ENCODE measurements at places on chromosomes 1 and 21.

DNA sequence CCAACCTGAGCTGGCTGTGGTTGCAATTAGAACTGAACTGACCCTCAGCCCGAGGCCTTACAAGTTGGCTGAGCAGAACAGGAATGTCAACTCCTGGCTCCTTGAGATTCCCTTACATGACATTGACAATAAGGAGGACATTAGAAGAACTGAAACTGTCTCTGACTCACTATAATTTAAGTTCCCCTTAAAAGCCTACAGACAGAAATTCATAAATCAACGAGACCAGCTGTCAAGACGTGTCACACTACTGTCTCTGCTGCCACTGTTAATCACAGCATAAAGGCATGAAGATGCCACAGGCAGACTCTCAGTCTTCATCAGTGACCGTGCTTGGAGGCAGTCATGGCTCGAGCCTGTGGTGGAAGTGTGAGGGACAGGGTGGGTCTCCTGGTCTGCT, 168.8 kb downstream of the GABPA start:
- no peak for DNase-seq

DNA sequence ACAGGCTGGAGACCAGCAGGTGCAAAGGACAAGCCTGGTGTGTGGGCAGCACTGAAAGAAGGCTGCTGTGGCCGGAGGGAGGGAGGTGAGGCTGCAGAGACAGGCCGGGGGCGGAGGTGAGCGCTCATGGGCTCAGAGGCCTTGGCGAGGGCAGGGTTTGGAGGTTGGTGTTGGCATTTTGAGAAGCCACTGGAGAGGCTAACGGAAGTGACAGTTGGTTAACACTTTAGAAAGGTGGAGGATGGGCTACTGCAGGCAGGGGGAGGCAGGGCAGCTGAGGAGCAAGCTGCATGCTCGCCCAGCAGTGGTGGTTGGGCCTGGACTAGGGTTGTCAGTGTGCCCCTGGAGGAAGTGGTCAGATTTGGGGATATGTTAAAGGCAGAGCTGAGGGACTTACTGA, 37.5 kb downstream of the QSOX1 start:
- DNase-seq: no peak

- DNase-seq: no peak
These were observed 30.9 kb downstream of the KCNT2 start for GRCh38 chr1:196577386-196577785.

GRCh38 chr1:18738126-18738525, 107.5 kb downstream of the PAX7 start:
- no peak for DNase-seq

DNA sequence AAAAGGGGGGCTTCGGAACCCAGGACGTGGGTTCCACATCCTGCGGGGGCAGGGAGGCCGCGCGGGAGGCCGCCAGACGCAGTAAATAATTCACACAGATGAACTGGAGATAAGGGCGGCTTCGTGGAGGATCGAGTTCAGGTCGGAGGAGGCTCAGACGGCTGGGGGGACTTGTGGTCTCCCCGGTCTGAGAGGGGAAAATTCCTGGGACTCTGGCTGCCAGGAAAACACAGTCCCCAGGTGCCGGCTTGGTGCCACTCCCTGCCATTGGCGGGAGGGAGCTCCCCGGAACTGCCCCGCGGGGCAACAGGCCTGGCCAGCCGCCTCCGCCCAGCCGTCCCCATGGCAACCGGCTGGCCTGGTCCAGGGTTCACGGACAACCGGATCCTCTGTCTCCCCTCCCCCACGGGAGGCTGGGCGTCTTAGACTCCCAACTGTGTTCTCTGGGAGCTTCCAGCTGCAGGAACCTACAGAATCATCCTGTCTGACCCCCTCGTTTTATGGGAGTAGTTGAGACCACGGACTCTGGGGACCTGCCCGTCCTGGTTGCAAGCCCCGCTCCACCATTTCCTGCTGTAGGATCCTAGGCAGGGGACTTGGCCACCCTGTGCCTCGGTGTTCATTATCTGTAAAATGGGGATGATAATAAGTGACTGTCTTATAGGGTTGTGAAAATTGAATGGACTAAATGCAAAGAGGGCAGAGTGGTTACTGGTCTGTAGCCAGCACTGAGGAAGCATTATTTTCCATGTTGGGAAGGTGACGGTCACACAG, 9.6 kb downstream of the CAMK2N1 start:
- no peak for DNase-seq

- DNase-seq: no peak
These were observed 1.8 kb downstream of the ATP2B4 start for GRCh38 chr1:203628201-203629015.

DNA sequence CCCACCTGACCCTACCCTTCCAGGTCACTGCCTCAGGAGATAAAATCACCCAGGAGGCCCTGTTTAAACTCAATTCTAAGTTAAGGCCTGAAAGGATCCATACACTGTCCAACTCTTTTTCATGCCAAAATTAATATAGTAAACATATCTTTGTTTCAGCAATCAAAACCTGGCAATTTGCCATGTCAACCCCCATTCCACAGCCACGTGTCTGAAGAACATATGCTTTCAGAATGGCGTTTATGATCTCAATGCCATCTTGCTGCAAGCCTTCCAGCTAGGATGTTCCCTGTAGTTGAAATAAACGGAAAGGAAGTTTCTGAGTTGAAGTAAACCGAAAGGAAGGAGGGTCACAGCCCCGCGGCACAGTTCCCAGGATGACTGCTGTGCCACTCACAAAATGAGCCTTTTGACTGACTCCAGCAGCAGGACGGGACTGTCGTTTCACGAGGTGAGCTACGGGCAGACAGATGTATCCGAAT, 472.0 kb downstream of the SMYD3 start:
- no peak for DNase-seq

GRCh38 chr1:94820936-94821335, 779 bp downstream of the SLC44A3 start:
- no peak for DNase-seq

DNA sequence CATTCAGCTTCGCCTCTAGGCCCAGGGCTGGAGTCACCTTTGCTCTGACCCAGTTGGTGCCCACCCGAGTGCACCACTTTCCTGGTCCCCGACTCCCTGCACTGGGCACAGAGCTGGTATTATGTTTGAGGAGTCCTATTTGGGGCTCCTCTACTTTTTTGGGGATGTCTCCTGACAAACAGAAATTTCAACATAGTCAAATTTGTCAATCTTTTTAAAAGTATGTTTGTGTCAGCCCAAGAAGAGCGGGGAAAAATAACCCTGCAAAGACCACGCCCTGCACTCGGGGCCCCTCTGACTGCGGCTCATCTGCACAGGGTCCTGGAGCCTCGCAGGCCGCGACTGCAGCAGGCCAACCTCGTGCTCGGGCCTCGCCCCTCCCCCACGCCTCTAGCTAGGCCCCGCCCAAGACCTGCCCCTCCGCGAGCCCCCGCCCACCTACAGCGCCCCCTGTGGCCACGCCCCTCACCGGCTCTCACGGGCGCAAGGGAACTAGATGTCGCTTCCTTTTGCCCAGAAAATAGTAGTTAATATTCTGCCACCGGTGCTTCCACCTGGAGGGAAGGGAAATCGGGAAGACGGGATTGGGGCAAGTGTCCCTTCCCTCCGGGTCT, 11.4 kb downstream of the FAM229A start:
- peak; percentile 21 for DNase-seq

GRCh38 chr1:165109013-165109412, 247.5 kb downstream of the LMX1A start:
- no peak for DNase-seq

DNA sequence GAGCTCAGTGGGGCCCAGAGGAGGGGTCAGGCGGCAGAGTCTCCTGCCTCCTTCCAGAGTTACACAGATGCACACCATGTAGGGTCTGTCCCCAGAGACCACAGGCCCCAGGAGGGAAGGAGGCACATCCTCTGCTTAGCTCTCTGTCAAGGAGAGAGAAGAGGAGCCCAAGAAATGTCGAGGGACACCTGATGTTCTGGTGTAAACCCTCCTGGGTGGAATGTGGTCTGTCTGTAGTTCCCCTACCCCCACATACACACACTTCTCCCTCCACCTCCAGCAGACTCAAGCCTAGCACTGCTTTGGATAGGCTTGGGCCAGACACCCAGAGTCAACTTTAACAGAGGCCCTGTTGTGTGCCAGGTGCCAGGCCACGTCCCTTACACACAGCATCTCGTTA, 34.2 kb downstream of the KIF21B start:
- DNase-seq: no peak

DNA sequence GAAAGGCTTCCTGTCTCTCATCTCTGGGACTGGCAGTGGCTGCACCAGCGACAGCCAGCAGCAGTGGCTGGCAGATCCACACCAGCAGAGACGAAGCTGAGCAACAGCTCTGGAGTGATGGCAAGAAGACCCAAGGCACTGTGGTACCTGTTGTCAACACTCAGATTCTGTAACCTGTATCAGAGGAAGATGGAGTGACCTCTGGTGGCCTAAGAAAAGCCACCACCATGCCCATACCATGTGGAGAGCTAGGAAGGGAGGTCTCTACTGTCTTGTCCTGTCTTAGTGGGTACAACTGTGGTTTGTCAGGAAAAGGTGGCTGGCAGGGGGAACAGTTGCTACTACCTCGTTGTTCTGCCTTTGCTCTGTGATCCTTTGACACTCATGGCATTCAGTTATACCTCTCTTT, 22.5 kb upstream of the RHBDL2 start:
- peak; percentile 7 for DNase-seq

- no peak for DNase-seq
These were observed at the start of gene ECM1 for GRCh38 chr1:150507912-150508864. TSS of gene ECM1 (plus strand) at chr1:150508109. CDS start at chr1:150508210, 101 bp downstream.

DNA sequence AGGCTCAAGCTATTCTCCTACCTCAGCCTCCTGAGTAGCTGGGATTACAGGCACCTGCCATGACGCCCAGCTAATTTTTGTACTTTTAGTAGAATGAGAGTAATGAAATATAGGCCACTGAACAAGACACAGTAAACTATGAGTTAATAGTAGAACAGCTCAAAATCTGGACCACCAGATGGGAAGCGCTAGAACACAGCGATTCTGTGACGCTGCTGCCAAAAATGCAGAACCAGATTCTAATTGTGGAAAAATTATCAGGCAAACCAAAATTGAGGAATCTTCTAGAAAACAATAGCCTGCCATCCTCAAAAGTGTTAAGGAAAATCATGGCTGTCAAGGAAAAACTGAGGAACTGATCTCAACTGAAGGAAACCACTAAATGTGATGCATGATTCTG, 111.4 kb upstream of the TIAM1 start:
- DNase-seq: no peak

DNA sequence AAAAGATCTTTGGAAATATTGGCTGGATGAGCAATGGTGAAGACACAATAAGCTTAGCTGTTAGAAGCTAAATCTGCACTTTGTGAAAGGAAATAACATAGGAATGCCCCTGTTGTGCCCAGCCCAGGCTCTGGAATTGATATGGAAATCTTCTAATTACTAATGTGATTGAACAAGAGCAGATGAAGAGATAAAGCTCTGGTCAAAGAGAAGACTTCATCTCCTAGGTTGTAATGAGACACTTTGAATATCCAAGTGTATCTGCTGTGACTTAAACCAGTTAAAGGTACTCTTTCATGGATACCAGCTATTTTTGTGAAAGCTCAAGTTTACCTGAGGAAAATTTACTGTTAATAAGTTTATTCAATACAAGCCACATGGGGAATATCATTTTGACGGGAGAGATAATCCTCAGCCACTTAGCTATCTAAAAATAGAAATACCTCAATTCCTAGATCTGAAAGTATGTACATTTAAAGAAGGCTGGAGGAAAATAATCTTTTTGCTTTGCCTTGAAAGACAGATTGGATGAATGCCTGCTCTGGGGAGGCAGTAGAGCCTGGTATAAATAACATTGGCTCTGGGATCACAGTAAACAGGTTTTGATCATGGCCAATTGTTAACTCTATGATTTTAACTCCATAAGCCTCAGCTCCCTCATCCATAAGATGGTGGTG, 494.0 kb upstream of the B3GALT2 start:
- DNase-seq: no peak

DNA sequence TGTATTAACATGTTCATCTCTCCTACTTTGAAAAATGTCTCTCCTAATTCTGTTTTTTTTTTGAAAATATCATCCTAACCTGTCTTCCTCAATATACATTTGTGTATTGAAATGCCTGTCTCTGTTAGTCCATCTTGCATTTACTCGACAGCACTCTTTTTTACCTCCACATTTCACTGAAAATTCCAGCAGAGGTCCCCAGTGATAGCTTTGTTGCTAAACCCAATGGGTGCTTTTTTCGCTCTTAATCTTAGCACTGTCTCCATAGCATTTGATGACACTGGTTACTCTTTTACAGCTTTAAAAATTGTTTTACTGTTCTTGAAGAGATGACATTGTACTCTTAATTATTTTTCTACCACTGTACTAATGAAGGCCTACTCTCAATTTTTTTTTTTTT, 10.8 kb downstream of the OSBPL9 start:
- no peak for DNase-seq

GRCh38 chr1:3750741-3751140, 1.5 kb upstream of the CCDC27 start:
- no peak for DNase-seq

Data from LNCaP clone FGC (cell line).